ENCODE measurements at places on chromosomes 3 and 15. TPM values are rescaled to one million over a fixed set of nuclear protein-coding genes. Genes with fewer than 3 reads are reported as not detected.

The LDHAL6B gene
- not detected for total RNA-seq

The GHSR gene
- not detected for total RNA-seq

The ASB14 gene
- total RNA-seq, result not detected

The RTP1 gene
- not detected for total RNA-seq

The VIPR1 gene
- 0.76 TPM for total RNA-seq

The FBN1 gene
- 95.7 TPM for total RNA-seq

The MCTP2 gene
- total RNA-seq, result 17.5 TPM

The CA12 gene
- total RNA-seq, result 8.2 TPM

The FEM1B gene
- 39.4 TPM for total RNA-seq

The ITIH4 gene
- 5.3 TPM for total RNA-seq

The NANOGP8 gene
- not detected for total RNA-seq

The ARPP21 gene
- not detected for total RNA-seq

The MORC1 gene
- not detected for total RNA-seq

The ZKSCAN7 gene
- total RNA-seq, result 20.0 TPM

The KBTBD13 gene
- total RNA-seq, result not detected

The RNF13 gene
- total RNA-seq, result 131 TPM

The CHL1 gene
- total RNA-seq, result 64.8 TPM

The MAPKBP1 gene
- 5.9 TPM for total RNA-seq

The LNP1 gene
- total RNA-seq, result 1.3 TPM

The NR2E3 gene
- not detected for total RNA-seq

The FMN1 gene
- 9.3 TPM for total RNA-seq

The CAND2 gene
- 6.8 TPM for total RNA-seq

The HACL1 gene
- 27.9 TPM for total RNA-seq

The SLC12A1 gene
- total RNA-seq, result not detected

The TIGIT gene
- 0.12 TPM for total RNA-seq

The FAM227B gene
- 6.8 TPM for total RNA-seq

The IMPG2 gene
- total RNA-seq, result under 0.01 TPM

The SLC2A2 gene
- total RNA-seq, result not detected

Data from uterus (tissue), 4 donors.